Ovary (tissue), 10 donors: ENCODE measurements at places on chromosomes 1 and 21. TPM values are rescaled to one million over a fixed set of nuclear protein-coding genes. Genes with fewer than 3 reads are reported as not detected.

DNA sequence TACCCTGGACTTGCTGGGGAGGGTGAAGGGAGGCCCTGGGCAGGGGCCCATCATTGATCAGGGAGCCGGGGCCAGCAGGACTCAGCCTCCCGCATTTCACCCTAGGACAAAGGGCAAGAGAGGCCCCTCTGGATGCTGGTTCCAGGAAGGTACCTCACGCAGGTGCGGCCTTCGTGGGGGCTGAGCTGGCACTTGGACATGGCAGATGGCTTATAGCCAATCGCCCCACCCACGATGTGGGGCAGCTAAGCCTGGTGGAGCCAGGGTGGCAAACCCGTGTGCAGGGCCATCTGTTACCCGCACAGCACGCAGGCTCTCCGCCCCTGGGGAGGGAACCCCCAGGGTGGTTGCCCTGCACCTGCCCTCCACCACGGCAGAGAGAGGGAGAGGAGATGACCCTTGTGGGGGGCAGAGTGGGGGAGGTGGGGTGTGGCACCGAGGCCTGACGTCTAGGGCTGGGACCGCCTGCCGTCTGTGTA lies 2.5 kb downstream of the TFF3 start:
- no peaks in the 10 kb centered on the region for H3K36me3 ChIP-seq
- H3K27me3 ChIP-seq, result no peaks in the 10 kb centered on the region
- H3K4me3 ChIP-seq, result no peak overlapping the region
- no peak overlapping the region for H3K27ac ChIP-seq
- DNase-seq, result no peak

GRCh38 chr1:160781914-160782689 lies 13.9 kb upstream of the LY9 start:
- H3K4me1 ChIP-seq, result no peaks in the 10 kb centered on the region
- H3K36me3 ChIP-seq, result no peaks in the 10 kb centered on the region

DNA sequence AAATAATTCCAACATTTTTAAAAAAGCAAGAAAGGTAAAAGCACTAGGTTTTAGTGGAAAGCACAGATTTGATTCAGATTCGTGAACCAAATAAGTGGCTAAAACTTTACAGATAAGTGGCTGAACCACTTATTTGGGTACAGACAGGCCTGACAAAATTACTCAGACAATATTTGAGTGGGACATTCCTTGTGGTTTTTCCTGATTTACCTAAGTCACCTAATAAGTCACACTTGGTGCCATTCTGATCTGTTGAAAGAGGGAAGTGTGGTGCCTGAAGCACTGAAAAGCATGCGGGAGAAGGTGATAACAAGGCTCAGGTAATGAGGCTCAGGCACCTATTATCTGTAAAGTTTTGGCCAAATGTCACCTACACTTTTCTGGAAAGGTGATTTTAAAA lies 81.6 kb upstream of the CD55 start:
- no peak for DNase-seq
- no peak overlapping the region for H3K27ac ChIP-seq
- no peak overlapping the region for H3K4me3 ChIP-seq
- no peaks in the 10 kb centered on the region for H3K27me3 ChIP-seq

DNA sequence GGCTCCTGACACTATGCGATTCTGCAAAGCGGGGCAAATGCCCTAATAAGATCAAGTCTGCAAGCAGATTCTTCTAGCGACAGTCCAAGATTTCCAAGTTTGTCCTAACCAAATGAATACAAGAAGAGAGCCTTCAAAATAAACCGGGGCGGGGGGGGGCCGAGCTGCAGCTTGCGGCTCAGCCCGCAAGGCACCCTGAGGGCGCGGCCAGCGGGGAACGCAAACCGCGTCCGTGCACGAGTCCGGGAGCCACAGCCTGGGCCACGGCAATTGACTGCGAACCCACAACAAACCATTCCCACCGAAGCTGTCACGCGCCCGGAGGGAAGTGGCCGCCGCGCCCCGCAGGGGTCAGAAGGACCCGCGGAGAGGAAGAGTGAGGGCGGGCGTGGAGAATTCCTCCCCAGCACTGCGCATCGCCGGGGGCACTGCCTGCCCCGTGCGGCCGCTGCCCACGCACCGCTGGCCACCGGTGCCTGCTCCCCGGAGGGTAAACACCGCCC lies 687 bp downstream of the TGFBR3 start:
- peak overlapping the region; percentile 92 for H3K4me3 ChIP-seq
- no peaks in the 10 kb centered on the region for H3K36me3 ChIP-seq
- H3K27me3 ChIP-seq, result no peaks in the 10 kb centered on the region
- DNase-seq, result peak; percentile 67
- H3K4me1 ChIP-seq, result peaks cover 11% of the 10 kb centered on the region
- peak overlapping the region; percentile 86 for H3K27ac ChIP-seq

- H3K27ac ChIP-seq, result no peak overlapping the region
- no peak for DNase-seq
- no peaks in the 10 kb centered on the region for H3K36me3 ChIP-seq
- H3K4me3 ChIP-seq, result no peak overlapping the region
- no peaks in the 10 kb centered on the region for H3K27me3 ChIP-seq
Measured at GRCh38 chr1:197140121-197140520, 6.3 kb downstream of the ASPM start.

DNA sequence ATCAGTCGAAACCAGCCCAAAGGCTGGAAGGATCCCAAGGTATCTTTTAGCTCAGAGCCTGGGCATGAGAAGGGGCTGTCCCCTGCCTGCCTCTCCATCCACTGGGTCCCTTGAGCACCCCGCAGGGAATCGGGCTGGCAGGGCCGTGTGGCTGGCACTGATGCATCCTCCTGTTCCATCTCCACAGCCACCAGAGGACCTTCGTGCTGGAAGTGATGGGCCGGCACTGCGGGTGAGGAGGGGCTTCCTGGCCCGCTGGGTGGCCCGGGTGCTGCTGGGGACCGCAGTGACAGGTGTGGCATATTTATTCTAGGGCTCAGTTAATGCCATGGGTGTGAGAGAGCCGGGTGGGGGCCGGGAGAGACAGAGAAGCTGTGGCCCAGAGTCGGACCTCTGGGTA lies 13.6 kb downstream of the PFKL start:
- H3K27me3 ChIP-seq, result no peaks in the 10 kb centered on the region
- H3K4me1 ChIP-seq, result no peaks in the 10 kb centered on the region
- no peak for DNase-seq
- no peak overlapping the region for H3K27ac ChIP-seq
- no peaks in the 10 kb centered on the region for H3K36me3 ChIP-seq

- peak overlapping the region; percentile 53 for H3K4me3 ChIP-seq
- no peaks in the 10 kb centered on the region for H3K36me3 ChIP-seq
- no peak overlapping the region for H3K27ac ChIP-seq
- H3K4me1 ChIP-seq, result peaks cover 2% of the 10 kb centered on the region
- H3K27me3 ChIP-seq, result no peaks in the 10 kb centered on the region
Measured at GRCh38 chr1:63773496-63773814, 362 bp upstream of the ROR1 start.

DCLRE1B gene
- 6.8 TPM for total RNA-seq

GRCh38 chr1:205842229-205842628 lies 7.7 kb downstream of the PM20D1 start:
- no peak overlapping the region for H3K4me3 ChIP-seq
- no peaks in the 10 kb centered on the region for H3K27me3 ChIP-seq
- no peak overlapping the region for H3K27ac ChIP-seq
- DNase-seq, result no peak
- H3K36me3 ChIP-seq, result no peaks in the 10 kb centered on the region

- H3K27ac ChIP-seq, result no peak overlapping the region
- no peaks in the 10 kb centered on the region for H3K36me3 ChIP-seq
Measured at GRCh38 chr1:88399690-88400089, 284.4 kb upstream of the PKN2 start.

- peaks cover 15% of the 10 kb centered on the region for H3K4me1 ChIP-seq
- no peak overlapping the region for H3K4me3 ChIP-seq
- no peak overlapping the region for H3K27ac ChIP-seq
- no peak for DNase-seq
- H3K27me3 ChIP-seq, result no peaks in the 10 kb centered on the region
Measured at GRCh38 chr1:207848234-207848633, 62.7 kb downstream of the CD34 start.

TFF2 gene
- not detected for total RNA-seq

- no peaks in the 10 kb centered on the region for H3K36me3 ChIP-seq
- no peaks in the 10 kb centered on the region for H3K27me3 ChIP-seq
Measured at GRCh38 chr1:205028924-205029323, 14.1 kb upstream of the CNTN2 start.

DNA sequence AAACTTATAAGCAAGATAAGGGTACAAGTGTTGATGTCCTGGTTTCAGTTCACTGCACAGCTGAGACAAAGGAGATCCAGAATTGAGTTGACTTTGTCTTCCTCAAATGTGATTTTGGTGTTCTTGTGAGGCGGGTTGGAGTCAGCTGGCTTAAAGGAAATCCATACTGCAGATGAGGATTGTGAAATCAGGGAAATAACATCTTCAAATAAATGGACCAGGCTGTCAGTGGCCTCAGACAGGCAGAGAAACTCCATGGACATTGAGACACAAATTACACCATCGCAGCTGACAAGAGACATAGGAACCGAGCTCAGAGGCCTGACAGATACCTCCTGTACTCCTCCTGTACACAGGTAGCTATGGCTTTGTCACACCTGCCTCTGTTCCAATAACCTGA lies 27.0 kb upstream of the REG4 start:
- DNase-seq, result no peak
- no peaks in the 10 kb centered on the region for H3K27me3 ChIP-seq
- H3K36me3 ChIP-seq, result no peaks in the 10 kb centered on the region
- H3K27ac ChIP-seq, result no peak overlapping the region

GRCh38 chr1:172673761-172674160 lies 14.9 kb downstream of the FASLG start:
- H3K36me3 ChIP-seq, result no peaks in the 10 kb centered on the region
- DNase-seq, result no peak
- H3K4me3 ChIP-seq, result no peak overlapping the region
- no peaks in the 10 kb centered on the region for H3K4me1 ChIP-seq
- H3K27ac ChIP-seq, result no peak overlapping the region
- no peaks in the 10 kb centered on the region for H3K27me3 ChIP-seq

DNA sequence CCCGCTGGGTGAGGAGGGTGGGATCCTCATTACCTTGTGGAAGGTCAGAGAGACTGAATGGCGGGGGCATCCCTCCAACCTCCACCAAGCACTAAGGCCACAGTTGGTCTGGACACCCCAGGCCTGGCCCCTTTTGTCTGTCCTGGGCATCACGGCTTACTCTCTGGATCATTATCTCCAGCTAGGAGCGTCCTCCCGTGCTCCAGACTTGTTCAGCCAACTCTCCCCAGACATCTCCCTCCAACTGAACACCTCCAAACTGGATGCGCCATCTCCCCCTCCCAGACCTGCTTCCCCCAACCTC lies 7.3 kb upstream of the GJB5 start:
- DNase-seq, result no peak
- H3K27me3 ChIP-seq, result no peaks in the 10 kb centered on the region
- no peak overlapping the region for H3K4me3 ChIP-seq
- H3K36me3 ChIP-seq, result no peaks in the 10 kb centered on the region

DNA sequence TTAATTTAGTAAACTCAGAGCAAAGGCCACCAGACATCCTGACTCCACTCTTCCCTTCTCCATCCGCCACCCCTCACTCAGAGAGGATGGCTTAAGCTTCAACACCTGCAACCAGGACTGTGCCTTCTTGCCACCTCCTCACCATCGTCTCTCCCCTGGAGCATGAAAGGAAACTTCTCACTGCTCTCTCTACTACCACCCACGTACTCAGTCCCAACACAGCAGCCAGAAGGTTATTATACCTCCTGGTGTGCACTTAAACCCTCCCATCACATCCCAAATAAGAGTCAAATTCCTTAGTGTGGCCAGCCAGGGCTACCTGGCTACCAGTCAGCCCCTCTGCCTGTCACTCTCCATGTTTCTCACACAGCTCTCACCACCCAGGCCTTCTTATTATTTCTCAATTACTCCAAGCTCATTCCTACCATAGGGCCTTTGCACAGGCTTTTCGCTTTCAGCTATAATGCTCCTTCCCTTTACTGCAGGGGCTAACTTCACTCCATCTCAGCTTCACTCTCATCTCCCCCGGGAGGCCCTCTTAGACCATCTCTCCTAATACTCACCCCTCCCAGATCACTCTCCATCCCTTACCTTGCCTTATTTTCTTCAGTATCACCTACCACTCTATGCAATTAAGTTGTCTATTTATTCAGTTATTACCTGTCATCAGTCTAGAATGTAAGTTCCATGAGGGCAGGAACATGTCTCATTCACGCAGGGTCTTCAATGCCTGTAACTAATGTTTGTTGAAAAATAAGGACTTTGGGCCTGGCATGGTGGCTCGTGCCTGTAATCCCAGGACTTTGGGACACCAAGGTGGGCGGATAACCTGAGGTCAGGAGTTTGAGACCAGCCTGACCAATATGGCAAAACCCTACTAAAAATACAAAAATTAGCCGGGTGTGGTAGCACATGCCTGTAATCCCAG lies 137.5 kb downstream of the TOMM20 start:
- H3K27me3 ChIP-seq, result no peaks in the 10 kb centered on the region
- peaks cover 13% of the 10 kb centered on the region for H3K4me1 ChIP-seq
- H3K36me3 ChIP-seq, result no peaks in the 10 kb centered on the region
- no peak overlapping the region for H3K27ac ChIP-seq
- H3K4me3 ChIP-seq, result no peak overlapping the region

DNA sequence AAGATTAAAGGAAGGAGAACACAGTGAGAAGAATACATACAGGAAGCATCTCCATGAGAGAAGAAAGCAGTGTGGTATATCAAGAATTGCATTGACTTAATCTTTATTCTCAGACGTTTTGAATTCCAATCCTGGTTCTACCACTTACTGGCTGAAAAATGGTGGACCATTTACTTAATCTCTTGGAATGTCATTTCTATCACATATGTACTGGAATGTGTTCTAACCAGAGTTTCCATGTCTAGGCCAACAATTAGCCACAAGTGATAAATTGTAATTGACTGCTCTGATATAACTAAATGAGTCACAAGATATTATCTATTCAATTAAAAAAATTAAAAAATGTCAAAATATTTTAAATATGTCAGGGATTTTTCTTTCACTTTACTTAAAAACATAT lies 626.1 kb downstream of the PTPRC start:
- H3K27ac ChIP-seq, result no peak overlapping the region
- DNase-seq, result no peak
- H3K36me3 ChIP-seq, result no peaks in the 10 kb centered on the region
- H3K4me1 ChIP-seq, result no peaks in the 10 kb centered on the region
- no peaks in the 10 kb centered on the region for H3K27me3 ChIP-seq
- no peak overlapping the region for H3K4me3 ChIP-seq

PHF13 gene
- total RNA-seq, result 16.5 TPM

DLGAP3 gene
- total RNA-seq, result 0.20 TPM

GRCh38 chr1:11099310-11100148 lies at the start of gene EXOSC10:
Gene EXOSC10 (minus strand): TSS chr1:11099869. CDS start chr1:11099831, 38 bp downstream.
- peak within 1 kb of the TSS; percentile 87 for H3K4me3 ChIP-seq
- no peaks in the 10 kb centered on the region for H3K36me3 ChIP-seq
- no peak within 1 kb of the TSS for H3K27ac ChIP-seq
- H3K4me1 ChIP-seq, result peaks cover 4% of the 10 kb centered on the region

- H3K27ac ChIP-seq, result peak within 1 kb of the TSS; percentile 55
- H3K4me3 ChIP-seq, result peak within 1 kb of the TSS; percentile 27
- H3K4me1 ChIP-seq, result peaks cover 2% of the 10 kb centered on the region
- no peaks in the 10 kb centered on the region for H3K27me3 ChIP-seq
- H3K36me3 ChIP-seq, result no peaks in the 10 kb centered on the region
Measured at GRCh38 chr1:171313835-171314320, at the start of gene FMO4. Gene FMO4 (plus strand): TSS chr1:171314183. CDS start chr1:171319826, 5,643 bp downstream.
